ENCODE measurements at places on chromosomes 4 and X.

DNA sequence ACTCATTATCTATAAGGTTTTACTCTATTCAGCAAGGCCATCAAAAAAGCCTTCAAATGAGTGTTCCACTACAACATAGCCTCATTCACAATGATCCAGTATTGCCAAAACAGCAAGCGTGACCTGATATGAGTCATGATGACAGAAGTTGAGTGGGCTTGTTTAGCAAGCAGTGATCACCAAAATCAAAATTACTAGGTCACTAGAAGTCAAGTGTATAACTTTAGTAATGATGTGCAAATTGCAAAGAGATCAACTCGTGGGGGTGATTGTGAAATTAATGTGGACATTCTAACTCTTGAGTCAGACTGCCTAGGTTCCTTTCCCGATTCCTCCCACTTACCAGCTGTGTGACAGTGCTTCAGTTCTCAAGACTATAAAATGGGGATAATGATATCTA, 124.5 kb downstream of the CHM start:
- DNase-seq: peak; percentile 5

GRCh38 chr4:10526429-10527222, 69.4 kb upstream of the ZNF518B start:
- no peak for DNase-seq

DNA sequence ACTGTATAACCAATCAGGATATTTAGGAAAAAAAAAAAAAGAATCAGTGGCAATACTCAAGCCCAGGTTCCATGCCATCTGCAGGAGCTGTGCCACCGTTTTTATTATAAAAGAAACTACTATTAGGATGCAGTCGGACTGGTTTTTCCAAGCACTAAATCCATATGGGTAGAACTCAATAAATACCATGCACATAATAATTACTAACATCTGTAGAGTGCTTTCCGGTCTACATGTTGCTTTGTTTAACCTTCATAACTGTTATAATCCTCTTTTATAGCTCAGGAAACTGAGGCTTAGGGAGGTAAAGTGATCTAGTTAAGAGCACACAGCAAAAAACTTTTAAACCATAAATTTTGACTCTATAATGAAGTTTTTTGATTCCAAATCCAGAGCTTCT, 24.0 kb downstream of the ARSJ start:
- DNase-seq: no peak

DNA sequence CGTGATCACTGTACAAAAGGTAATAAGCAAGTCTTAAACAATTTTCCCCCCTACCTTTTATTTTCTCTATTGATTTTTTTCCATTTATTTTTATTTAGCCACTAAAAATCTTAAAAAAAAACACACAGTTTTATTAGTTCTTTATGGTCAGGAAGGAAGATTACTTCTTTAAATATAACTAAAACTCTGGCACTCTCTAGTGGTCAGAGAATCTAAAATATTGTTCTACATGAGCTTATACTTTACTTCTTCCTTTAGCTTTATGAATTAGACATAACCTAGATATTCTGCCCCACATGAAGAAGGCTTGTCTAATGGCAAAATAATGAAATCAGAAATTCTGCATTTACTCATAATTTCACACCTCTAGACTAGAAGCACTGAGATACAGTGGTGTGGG, 135.2 kb downstream of the PDE5A start:
- DNase-seq: peak; percentile 25

- DNase-seq: peak; percentile 50
Observed at GRCh38 chrX:70313503-70313902, 23.6 kb downstream of the KIF4A start.

- DNase-seq: no peak
Observed at GRCh38 chrX:44040406-44040805, 67.2 kb upstream of the NDP start.

GRCh38 chr4:110621839-110622751, 782 bp downstream of the PITX2 start:
- peak; percentile 14 for DNase-seq

GRCh38 chrX:134622813-134623185, 35.5 kb downstream of the PLAC1 start:
- DNase-seq: peak; percentile 66

DNA sequence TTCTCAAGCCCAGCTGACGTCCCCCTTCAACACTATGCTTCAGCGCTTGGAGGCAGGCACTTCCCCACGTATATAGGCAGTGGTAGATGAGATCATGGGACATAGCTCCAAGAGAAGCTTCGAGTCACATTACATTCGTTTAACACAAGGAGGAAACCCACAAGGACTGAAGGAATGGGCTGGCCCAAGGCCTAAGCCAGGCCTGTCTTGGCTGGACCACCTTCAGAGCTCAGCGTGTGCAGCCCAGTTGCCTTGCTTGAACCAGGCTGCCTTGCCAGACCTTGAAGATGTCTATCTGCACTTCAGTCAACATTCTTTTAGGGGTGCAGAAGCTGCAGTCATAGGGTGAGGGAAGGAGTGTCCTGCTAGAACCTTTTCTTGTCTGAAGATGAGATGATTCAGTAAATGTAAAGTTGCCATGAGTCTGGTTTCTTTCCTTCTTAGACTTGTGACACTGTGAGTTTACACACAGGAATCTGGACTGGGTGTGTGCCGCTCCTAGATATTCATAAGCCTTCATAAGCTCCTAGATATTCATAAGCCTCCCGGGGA, 144.1 kb upstream of the RBPJ start:
- DNase-seq: peak; percentile 78

DNA sequence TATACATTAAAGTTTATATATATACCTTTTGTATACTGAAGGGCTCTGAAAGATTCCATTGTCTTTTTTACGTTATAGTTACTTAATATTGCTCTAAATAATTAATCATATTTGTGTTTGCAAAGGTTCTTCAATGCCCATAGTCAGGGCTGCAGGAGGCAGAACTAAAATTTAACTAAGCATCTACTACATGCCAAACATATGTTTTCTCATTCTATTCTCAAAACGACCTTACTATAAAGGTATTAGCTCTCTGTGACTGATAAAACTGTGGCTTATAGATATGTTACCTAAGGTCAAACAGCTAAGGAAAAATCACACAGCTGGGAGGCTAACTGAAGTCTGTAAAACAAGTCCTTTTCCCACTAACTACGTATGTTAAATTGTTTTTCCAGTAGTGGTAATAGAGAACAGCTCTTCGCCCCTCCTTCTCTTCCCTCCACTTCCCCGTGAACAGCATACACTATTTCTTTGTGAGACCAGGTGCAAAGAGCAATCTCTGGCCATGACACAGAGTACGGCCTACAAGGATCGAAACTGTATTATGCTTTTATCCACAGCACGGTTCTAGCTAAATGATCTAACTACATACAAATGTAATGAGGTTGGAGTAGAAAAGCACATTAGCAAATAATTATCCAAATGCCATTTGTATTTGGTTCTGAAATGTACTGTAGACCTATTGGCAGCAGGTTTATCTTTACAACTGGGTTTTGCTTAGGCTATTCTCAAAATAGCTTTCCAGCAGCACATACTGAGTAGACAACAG, 1.7 kb downstream of the CNOT6L start:
- no peak for DNase-seq

DNA sequence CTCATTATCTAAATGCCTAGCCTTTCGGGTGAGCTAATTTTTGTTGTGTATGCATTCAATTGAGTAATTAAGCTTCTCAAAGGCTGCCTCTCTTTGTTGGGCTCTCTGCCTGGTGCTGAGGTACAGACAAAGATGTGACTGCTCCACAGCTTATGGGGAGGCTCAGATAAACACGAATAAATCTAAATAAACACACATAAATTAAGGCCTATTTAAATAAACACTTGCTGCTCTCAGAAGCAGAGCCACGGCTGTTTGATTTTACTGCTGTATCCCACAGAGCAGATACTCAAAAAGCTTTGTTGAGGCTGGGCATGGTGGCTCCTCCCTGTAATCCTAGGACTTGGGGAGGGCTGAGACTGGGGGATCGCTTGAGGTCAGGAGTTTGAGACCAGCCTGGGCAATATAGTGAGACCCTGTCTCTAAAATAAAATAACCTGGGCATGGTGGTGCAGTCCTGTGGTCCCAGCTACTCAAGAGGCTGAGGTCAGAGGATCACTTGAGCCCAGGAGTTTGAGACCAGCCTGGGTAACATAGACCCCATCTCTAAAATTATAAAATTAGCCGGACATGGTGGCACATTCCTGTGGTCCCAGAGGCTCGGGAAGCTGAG, 8.4 kb upstream of the CD99 start:
- no peak for DNase-seq

DNA sequence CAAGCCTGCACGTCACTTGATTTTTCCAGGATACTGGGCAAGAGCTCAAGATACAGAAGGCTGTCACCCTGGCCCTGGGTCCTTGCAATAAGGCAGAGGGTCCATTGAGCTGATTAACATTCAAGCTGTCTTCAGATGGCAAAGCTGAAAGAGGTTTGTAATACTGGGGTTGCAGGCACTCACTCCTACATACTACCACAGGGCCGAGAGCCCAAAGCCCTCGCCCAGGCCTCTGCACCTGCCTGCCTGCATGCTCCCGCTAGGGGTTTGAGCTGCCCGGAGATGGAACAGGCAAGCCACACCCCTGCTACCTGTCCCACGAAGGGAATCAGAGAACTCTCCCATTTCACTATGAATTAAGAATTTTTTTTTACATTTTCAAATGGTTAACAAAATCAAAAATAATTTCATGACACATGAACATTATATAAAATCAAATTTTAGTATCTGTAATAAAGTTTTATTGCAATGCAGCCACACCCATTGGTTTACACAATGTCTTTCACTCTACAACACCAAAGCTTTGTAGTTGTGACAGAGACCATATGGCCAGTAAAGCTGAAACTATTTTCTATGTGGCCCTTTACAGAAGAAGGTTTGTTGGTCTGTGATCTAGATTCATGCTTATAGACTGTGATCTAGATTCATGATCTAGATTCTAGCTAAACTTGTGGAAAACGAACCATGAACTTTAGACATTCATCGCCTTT, 530.4 kb upstream of the IGFBP7 start:
- no peak for DNase-seq

GRCh38 chr4:94690851-94691254, 66.9 kb upstream of the BMPR1B start:
- peak; percentile 59 for DNase-seq

DNA sequence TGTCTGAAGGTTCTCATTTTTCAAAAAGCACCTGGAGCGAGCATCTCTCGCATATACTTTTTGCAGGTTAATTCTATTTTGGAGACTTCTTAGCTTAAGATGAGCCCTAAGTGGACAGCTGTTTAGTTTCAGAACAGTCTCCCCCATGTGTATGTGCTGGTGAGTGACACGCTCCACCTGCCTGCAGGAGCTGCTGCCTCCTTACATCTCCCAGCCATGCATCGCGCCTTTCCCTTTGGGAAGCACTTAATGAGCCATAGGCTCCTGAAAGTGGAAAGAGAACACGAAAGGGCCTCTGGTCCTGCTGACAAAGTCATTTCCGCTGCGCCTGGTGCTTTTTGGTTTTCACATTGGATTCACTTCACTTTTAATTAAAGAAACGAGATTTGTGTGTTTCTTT, 56.1 kb downstream of the TRIML2 start:
- no peak for DNase-seq

GRCh38 chrX:43269201-43269600, 386.9 kb upstream of the MAOA start:
- peak; percentile 25 for DNase-seq

DNA sequence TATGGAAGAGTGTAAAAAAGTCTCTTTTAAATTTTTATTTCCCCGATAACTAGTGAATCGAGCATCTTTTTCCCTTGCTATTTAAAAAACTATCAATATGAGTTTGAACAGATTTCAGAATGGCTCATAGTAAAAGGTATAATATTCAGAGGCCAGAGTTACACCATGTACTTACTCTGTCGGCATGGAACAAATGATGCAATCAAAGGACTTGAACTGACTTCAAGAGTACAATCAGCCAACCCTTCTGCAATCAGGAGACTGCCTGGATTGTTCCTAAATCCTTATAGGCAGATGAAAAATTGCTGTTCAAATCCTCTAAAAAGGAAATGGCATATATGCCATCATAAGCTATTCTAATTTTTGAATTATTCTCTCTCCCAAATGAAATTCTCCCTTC, 273.3 kb downstream of the SH2D1A start:
- no peak for DNase-seq

GRCh38 chr4:7782783-7783182, 156.9 kb downstream of the AFAP1 start:
- no peak for DNase-seq

DNA sequence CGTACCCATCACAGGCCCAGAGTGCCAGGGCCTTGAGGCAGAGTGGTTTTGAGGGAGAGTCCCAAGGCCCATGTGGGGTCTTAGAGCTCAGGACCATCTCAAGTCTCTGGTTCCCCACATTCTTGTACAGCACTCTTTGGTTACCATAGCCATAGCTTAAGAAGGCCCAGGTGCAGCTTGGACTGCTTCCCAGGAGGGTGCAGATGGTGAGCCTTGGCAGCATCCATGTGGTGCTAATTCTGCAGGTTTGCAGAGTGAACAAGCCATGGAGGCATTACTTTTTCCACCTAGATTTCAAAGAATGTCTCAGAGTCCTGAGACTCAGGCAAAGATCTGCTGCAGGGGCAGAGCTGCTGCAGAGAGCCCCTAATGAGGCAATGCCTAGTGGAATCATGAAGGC, 171.7 kb downstream of the STK32B start:
- DNase-seq: no peak

- no peak for DNase-seq
Observed at GRCh38 chrX:96403446-96403845, 281.2 kb upstream of the DIAPH2 start.

DNA sequence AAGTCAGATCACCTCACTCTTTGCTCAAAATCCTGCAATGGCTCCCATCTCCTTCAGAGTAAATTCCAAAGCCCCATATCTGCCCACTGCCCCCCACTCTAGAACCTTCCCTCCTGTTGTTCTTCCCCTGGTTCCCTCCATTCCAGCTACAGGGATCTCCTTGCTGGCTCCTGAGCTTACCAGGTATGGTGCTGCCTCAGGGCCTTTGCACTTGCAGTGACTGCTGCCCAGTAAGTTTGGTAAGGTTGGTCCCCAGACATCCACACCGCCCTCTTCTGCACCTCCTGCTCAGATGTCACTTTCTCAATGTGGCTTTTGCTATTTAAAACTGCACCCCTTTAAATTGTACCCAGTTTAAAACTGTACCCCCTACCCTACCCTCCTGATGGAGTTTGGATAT, 7.8 kb upstream of the MAN2B2 start:
- no peak for DNase-seq

GRCh38 chr4:37392521-37393255, 148.1 kb downstream of the NWD2 start:
- DNase-seq: peak; percentile 2

DNA sequence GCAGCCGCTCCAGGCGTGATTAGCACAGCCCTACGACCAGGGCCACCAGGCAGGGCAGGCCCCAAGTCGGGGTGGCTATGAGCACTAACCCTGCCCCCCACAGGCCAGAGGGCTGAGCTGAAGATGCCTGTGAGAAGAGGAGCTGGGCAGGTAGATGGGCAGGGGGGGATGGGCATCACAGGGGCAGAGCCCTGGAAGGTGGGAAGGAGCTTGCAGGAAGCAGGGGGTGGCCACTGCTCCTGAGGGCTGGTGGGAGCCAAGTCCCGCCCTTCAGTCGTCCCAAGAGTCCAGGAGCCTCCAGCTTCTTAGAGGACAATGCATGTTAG, 7.3 kb upstream of the MXD4 start:
- no peak for DNase-seq

- DNase-seq: peak; percentile 30
Observed at GRCh38 chr4:145345401-145345800, 136.3 kb upstream of the SMAD1 start.

Data from fibroblast of skin of scalp (primary cell).